ENCODE measurements at places on chromosomes 6 and 20.

DNA sequence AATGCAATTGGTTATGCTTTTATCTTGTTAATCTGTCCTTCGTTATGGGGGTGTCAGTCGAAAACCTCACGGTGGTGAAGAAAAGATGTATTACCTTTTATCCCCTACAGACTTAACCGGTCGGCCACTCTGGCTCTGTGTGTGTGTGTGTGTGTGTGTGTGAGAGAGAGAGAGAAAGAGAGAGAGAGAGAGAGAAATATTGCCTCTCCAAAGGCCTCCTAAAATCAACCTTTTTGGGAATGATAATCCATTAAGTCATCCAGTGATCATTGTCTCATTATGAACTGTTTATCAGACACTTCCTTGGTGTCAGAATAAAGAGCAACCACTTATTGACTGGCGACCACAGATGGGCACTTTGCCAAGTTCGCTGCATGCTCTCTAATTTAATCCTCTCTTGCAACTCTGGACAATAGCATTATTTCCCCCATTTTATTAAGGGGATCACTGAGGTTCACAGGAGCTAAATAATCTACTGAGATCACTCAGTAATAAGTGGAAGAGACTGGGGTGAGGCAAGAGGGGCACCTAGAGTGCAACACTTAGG is 30.7 kb downstream of the SLC35D3 start:
- DNase-seq, result no peak

DNA sequence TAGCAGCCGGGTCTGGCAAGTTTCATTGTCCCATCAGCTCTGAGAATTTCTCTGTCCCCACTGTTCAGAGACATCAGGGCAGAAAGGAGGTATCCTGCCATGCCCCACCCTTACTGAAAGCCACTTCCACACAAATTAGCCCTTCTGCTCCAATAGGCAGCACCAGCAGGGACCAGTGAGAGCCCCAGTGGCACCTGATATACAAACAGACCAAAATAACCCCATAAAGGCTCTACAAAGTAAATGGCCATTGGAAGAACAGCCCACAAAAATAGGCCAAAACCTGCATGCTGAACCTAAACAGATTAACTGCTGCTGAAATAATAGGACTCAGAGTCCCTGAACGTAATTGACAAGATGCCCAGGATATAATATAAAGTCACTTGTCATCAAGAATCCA is 199.9 kb downstream of the TMEM200A start:
- DNase-seq, result no peak

DNA sequence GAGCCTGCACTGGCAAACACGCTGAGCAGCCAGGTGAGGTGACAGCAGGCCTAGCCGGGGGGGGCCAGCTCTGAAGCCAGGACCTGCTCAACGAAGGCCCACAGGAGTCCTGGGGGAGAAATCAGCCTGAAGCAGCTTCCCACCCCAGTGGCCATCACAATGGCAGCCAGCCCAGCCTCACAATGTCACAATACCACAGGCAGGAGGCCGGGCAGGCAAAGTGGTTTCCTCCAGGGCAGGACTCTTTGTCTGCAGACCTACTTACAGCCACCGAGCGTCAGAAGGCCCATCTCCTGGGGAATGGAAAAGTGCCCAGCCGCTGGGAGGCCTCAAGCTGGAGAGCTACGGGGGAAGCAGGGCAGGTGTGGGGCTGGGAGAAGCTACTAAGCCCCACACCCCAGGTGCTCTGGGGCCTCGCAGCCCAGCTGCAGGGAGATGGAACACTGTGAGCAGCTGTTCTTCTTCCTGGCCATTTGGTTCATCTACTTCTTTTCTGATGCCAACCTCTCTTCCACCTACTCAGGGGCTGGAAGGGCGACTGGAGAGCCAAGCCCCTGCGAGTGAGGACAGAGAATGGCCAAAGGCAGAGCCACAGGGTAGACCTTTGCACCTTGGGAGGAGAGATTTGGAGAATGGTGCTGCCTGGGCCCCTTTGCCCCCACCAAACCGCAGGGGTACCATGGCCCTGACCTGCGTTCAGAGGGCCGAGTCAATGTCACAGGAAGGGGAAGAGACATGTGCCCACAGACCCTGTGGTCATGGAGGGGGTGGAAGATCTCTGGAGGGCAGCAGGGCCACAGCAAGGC is 22.3 kb upstream of the AVP start:
- no peak for DNase-seq

DNA sequence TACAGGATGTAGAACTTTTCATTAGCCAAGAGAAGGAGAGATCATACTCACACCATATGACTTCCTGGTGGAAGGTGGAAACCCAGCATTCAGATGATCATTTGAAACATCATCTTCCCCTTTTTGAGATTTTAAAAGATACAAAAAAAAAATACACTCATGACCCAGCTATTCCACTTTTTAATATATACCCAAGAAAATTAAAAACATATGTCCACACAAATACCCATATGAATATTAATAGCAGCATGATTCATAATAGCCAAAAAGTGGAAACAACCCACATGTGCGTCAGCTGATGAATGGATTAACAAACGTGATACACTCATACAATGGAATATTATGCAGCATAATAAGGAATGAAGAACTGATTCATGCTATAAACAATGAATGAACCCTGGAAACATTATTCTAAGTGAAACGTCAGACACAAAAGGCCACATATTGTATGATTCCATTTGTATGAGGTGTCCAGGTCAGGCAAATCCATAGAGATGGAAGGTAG is 130.0 kb upstream of the SGK1 start:
- DNase-seq, result no peak

DNA sequence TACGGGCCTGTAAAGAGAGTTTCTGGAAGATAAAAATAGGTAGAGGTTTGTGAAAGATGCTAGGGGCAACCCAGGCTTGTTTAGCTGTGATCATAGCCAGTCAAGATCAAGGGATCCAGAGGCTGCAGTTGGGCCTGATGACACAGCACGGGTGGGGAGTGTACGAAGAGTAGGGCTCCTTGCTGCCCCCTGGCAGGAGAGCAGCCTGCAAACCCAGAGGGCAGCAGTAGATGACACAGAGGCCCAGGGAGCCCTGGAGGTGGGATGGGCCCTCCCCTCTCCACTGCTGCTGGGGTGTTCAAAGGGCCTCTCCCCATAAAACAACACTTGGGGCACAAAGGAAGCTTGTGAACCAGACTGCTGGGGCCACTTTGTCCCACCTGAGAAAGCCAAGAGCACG is 47.2 kb downstream of the VEGFA start:
- DNase-seq, result peak; percentile 56

DNA sequence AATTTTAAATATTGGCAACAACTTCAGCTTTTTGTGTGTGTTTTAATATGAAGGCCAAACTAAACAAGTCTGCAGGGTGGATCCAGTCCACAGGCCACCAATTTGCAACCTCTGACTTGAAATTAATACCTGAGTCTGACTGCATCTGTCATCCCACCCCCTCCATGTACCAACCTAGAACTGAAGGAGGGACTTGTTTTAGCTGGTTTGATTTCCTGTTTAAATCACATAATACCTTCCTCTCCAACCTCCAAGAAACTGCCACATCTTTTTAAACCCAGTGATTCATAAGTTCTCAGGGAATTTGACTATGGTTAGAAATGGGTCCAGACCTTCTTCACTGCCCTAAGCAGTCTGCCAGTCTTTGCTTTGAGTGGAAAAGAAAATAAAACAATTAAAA is 21.6 kb downstream of the RNF8 start:
- DNase-seq, result no peak

GRCh38 chr20:37972256-37973058 is 60.8 kb downstream of the TTI1 start:
- no peak for DNase-seq

GRCh38 chr6:127581576-127581975 is 4.6 kb downstream of the C6orf58 start:
- no peak for DNase-seq

DNA sequence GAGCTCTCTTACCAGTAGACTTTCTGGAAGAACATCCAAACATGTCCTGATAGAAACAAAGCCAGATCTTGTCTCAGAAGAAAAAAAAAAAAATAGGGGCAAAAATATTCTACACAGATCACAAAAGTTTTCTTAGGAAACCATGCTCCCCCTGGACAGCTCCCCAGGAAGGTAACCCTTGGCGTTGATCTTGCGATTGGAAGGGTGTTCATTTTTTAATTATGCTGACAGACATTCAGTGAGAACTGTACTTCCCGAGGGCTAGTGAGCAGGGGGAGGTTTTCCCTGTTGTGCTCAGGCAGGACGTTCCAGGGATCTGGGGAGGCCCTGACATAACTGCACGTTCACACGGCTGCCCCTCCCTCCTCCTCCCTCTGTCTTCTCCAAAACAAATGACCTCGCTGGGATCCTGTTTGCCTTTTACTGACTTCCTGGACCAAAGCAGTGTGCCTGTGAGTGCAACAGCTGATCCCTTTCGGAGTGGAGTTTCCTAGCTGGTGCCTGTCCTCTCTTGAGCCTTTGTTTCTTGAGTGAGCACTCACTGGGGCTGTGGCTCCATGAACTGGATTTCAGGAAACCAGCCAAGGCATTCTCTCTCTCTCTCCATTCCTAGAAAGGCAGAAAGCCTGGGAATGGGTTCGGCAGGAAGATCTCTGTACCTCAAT is 46.7 kb downstream of the MARCKS start:
- DNase-seq, result no peak

GRCh38 chr20:39206899-39207564 is 244.9 kb downstream of the DHX35 start:
- DNase-seq, result no peak

DNA sequence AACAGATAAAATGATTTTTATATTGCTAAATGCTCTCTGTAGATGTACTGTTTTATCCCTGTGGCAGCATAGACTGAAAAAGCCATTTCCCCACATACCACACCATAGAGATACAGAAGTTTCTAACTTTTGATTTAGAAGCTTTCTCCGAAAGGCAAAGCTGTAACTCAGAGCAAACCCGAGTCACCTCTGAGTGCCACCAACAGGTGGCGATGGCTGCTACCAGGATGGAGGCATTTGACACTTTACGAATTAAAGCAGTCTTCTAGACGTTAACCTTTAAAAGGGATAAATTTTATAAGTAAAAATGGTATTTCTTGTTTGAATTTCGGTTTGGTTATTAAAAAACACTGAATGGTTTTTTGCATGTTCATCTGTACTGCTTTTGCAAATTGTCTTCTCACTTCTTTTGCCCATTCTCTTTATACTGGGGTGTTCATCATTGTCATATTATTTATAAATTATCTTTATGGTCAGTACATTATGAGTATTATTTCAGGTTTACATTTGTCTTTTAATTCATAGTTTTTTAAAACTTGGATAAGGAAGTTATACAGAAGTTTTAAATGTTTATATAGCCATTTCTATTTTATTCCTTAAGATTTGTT is 201.0 kb upstream of the CEP162 start:
- DNase-seq, result peak; percentile 35

- no peak for DNase-seq
Observed at GRCh38 chr6:134714679-134715078, 235.2 kb downstream of the ALDH8A1 start.

- DNase-seq, result no peak
Observed at GRCh38 chr6:105907991-105908390, 178.1 kb upstream of the PRDM1 start.

- DNase-seq, result peak; percentile 33
Observed at GRCh38 chr20:610130-611046, at the start of gene TCF15. Gene TCF15, minus strand, starts transcription at chr20:610309. Its CDS starts 72 bp downstream, at chr20:610237.

DNA sequence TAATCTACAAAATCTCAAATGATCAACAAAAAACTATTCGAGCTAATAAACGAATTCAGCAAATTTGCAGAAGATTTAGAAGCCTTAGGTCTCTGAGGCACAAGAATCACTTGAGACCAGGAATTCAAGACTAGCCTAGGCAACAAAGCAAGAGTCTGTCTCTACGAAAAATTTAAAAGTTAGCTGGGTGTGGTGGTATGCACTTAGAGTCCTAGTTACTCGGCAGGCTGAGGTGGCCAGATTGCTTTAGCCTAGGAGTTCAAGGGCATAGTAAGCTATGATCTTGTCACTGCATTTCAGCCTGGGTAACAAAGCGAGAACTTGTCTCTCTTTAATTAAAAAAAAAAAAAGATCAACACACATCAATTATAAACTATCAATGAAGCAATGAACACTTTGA is 34.2 kb downstream of the FAM184A start:
- no peak for DNase-seq

GRCh38 chr6:80165819-80166218 is 59.3 kb downstream of the BCKDHB start:
- no peak for DNase-seq

DNA sequence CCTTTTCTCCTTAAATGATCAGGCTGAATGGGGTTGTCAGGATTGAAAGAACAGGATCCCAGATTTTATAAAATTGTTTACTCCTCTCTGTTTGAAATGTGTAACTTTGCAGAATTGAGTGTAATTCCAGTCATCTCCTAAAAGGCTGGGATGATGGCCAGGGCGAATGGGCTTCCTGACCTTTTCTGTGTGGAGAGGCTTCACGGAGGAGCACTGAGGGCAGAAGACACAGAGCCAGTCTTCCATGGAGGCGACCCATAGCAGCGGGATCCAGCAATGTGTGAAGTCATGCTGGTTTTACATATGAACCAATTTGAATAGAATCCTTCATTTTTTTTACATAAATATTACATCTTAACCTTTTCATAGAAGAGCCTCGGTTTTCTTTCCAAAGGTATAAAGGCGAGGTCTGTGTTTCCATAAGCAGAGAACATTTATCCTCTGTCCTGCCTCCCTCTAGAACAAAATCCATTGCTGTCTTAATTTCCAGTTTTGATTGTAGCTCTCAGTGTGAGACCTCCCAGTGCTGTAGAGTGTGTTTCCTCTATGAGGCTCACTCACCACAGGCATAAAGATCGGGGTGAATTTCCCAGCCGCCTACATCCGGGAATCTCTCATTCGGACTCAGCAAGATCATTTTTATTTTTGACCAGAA is 369.7 kb upstream of the FLRT3 start:
- DNase-seq, result no peak

- no peak for DNase-seq
Observed at GRCh38 chr6:87653074-87653962, 48.7 kb downstream of the AKIRIN2 start.

DNA sequence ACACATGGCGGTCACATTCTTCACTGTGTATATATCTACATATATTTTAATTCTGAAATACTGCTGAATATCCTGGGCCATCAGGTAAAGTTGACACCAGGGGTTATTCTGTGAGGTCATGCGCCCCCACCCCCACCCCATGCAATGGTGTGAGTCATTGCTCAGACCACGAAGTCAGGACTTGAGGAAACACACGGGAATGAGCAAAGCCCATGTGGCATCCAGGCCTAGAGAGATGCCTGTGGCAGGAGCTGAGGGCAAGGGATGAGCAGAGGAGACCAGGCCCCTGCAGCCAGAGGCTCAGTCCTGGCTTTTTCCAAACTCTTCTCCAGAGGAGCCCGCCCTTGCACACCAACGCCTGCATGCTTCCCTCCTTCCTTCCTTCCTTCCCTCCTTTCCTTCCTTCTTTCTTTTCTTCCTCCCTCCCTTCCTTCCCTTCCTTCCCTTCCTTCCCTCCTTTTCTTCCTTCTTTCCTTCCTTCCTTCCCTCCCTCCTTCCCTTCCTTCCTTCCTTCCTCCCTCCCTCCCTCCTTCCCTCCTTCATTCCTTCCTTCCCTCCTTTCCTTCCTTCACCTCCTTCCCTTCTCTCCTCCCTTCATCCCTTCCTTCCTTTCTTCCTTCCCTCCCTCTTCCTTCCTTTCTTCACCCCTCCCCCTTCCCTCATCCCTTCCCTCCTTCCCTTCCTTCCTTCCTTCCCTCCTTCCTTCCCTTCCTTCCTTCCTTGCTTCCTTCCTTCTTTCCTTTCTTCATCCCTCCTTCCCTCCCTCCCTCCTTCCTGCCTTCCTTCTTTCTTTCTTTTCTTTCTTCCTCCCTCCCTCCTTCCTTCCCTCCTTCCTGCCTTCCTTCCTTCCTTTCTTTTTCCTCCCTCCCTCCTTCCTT is 72.0 kb upstream of the INSM1 start:
- no peak for DNase-seq

- DNase-seq, result no peak
Observed at GRCh38 chr6:37244430-37245310, 12.9 kb upstream of the TBC1D22B start.

GRCh38 chr6:105591053-105591452 is 188.2 kb upstream of the PREP start:
- no peak for DNase-seq
